Mammary microvascular endothelial cell (primary cell): ENCODE measurements at places on chromosomes 16 and 17. TPM values are rescaled to one million over a fixed set of nuclear protein-coding genes. Genes with fewer than 3 reads are reported as not detected.

CCDC144A gene
- total RNA-seq, result 0.15 and 1.2 TPM in 2 replicates

TAT gene
- total RNA-seq, result not detected in 2 replicates

SARM1 gene
- 4.5 and 5.5 TPM in 2 replicates for total RNA-seq

SLC12A3 gene
- 0.20 TPM in 1 of 2 replicates, not detected in the other for total RNA-seq

SLFN11 gene
- total RNA-seq, result 74.9 and 82.3 TPM in 2 replicates

RAP1GAP2 gene
- total RNA-seq, result 1.8 and 5.9 TPM in 2 replicates

KRT10 gene
- total RNA-seq, result 21.9 and 23.3 TPM in 2 replicates

DHRS7C gene
- total RNA-seq, result not detected in 2 replicates

ZG16 gene
- total RNA-seq, result not detected in 2 replicates

MYH1 gene
- not detected in 2 replicates for total RNA-seq

ZG16B gene
- 1.5 and 3.1 TPM in 2 replicates for total RNA-seq

HS3ST3A1 gene
- 0.07 TPM in 1 of 2 replicates, not detected in the other for total RNA-seq

AXIN2 gene
- total RNA-seq, result 0.27 and 1.2 TPM in 2 replicates

CD300A gene
- not detected in 2 replicates for total RNA-seq
